Fibroblast of the conjunctiva (primary cell): ENCODE measurements at places on chromosomes 2 and 18.
A peak's percentile ranks its signal among the peaks of the same experiment; 100 is the strongest.

DNA sequence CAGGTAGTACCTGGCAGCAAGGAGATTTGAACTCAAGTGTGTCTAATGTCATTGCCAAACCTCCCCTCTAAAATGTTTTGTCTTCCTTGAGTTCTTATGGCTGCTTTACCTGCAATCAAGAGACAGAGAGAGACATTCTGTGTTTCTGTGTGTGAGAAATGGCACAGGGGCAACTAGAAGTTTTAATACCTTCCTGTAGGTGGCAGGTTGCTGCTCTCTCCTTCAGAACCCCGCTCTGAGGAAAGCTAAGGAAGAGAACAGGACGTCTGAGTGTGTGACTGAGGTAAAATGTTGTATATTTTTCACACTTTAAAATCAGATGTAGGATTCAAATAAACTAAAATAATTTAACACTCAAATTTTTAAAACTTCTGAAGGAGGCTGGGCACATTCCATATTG lies 19.2 kb downstream of the DTNA start:
- no peak for DNase-seq

DNA sequence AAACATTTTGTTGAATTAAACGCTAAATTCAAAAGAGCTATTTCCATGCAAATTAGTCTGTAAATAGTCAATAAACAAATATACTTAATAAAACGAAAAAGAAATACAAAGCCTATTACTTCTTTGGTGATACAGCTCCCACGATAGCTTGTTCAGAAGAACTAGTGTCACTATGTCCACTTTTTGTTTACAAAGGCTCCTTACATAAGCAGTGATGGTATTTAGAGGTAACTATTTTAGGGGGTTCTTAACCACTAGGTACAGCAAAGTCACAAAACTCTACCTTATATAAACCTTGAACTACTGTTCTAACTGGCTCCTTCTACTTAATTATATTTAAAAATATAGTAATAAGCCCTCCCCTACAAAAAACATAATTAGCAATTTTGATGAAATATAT lies 21.9 kb downstream of the ALS2 start:
- no peak for DNase-seq

- no peak for DNase-seq
Observed at GRCh38 chr2:25002066-25002465, 30.3 kb upstream of the DNAJC27 start.

DNA sequence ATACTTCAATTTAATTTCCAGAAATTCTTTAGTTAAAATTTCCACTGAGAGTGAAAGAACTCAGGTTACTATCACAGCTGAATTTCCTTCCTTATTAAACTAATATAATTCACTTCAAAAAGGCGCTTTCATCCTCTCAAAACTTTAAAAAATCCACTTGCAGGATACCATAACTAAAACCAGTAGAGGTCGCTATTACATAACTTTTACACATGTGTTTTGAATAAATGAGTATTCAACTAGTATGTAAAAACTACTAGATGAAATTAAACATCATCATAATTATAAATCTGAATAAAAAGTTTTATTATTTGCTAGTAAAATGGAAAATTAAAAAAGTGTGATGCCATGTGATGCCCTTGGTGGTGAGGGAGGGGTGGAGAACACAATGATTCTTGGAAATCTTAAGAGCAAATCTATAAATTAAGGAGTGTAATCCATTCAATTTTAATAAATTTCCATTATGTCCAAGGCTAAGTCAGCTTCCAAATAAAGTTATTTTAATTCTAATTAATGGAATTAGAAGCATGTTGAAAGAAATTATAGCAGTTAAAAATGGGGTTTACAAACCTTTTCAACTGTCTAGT lies 61.4 kb downstream of the SOS1 start:
- peak; percentile 35 for DNase-seq

DNA sequence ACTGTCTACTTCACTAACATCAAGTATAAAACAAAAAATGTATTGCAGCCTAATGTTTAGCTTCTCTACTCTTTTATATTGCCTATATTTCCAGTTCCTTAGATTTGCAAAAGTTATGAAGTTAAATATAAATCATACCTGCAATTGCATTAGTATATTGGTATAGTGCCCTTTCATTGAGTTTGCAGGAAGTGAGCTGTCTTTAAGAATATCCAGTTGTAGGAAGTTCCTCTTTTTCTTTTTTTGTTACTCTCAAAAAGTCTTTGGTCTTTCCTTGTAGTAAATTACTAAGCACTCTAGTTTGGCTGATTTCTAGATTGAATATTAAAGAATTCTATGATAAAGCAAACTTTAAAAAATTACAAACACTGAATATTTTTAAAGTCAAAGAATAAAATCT lies 71.3 kb upstream of the FN1 start:
- DNase-seq = no peak

DNA sequence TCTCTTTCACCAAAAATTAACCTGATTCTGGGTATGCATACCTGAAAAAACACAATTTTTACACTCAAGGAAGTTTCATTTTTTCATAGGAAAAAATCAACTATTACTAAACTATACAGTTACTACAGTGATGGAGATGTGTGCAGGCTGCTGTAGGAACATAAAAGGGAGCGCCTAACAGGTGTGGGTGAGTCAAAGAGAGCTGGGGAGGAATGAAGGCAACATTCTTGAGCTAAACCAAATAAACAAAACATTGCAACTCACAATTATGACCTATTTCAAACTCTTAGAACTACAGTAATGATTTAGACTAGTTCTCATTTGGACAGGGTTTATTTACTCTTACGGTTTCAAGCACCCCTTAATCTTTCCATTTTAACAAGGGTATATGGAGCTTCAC lies 13.4 kb upstream of the CLASP1 start:
- no peak for DNase-seq

- DNase-seq = no peak
Observed at GRCh38 chr2:190497428-190497827, 37.1 kb downstream of the NEMP2 start.

DNA sequence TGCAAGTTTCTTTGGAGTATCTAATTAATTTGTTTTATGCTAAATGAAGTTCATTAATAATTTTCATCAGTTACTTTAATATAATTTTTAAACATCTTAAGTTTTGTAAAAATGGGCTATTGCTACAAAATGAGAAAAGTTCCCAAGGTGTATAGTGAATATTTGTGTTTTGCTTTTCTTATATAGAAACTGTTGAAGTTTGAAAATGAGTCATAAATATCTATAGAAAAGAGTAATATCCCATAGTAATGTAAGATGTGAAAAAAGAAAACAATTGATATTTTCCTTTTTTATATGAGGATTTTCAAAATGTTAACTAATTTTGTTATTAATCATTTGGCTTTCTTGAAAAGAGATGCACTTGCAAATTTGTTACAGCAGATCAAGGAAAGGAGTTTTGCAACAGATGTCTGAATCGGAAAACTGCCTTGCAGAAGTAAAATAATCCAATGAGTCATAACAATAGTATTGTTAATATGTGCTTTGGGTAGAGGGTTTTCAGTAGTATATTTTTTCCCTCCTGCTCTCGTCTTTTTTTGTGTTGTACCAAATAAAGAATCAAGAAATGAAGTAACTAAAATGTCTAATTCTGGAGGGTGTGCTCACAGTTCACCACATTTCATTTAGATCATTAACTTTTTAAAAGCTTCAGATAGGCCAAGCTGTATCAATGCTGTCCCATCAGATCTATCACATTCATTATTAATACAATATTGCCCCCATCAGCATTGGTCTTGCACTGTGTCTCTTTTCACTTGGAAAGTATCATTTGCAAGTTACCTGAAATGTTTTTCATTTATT lies 15.5 kb downstream of the DUSP19 start:
- peak; percentile 24 for DNase-seq

GRCh38 chr2:41836948-41837347 lies 210.9 kb upstream of the PKDCC start:
- peak; percentile 5 for DNase-seq

GRCh38 chr2:2571301-2572150 lies 240.5 kb upstream of the MYT1L start:
- no peak for DNase-seq

GRCh38 chr2:67752969-67753368 lies 309.8 kb downstream of the C1D start:
- DNase-seq = no peak

GRCh38 chr2:32264422-32265105 lies at the start of gene NLRC4:
NLRC4 (minus strand) TSS chr2:32264886; CDS start chr2:32256775, 8,111 bp downstream.
- DNase-seq = no peak

DNA sequence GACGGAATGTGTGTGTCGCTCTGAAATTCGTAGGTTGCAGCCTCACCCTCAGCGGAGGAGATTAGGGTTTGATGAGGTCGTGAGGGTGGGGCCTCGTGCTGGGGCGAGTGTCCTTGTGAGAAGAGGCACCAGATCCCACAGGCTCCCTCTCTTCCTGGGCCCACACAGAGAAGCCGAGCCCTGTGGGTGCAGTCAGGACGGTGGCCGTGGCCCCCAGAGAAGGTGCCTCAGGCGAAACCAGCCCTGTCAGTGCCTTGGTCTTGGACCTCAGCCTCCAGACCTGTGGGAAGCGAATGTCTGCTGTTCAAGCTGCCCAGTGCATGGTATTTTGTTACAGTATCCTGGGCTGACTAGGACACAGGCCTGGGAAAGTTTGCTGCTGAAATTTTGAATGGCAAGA lies 108.0 kb upstream of the ALKAL2 start:
- no peak for DNase-seq

DNA sequence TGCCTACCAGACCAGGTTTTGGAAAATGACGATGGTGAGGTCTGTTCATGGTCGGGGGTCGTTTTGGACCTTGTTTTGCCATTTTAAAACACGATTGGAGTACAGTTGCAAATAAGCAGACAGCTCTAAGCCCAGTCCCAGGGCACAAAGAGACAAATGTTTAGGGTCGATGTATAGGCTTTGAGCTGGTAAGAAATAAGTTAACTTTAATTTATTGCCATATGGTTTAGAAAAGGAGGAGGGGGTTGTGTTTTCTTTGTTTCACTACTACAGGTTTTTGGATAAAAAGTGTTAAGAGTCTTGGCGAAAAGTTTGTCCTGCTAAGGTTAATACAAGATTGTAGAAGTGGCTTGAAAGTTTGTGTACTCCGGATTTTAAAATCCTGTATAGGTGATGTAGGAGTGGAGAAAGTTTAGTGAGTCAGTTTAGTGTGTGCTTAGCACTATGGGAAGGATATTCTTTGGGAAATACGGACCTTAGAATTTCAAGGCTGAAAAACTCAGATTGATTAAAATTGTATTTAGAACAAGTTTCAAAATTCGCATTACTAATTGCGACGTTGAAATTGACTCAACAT lies 1.3 kb downstream of the KCMF1 start:
- no peak for DNase-seq

- no peak for DNase-seq
Observed at GRCh38 chr2:176826356-176826755, 386.2 kb upstream of the HNRNPA3 start.

GRCh38 chr2:218659988-218660358 lies 490 bp downstream of the BCS1L start:
- DNase-seq = no peak

DNA sequence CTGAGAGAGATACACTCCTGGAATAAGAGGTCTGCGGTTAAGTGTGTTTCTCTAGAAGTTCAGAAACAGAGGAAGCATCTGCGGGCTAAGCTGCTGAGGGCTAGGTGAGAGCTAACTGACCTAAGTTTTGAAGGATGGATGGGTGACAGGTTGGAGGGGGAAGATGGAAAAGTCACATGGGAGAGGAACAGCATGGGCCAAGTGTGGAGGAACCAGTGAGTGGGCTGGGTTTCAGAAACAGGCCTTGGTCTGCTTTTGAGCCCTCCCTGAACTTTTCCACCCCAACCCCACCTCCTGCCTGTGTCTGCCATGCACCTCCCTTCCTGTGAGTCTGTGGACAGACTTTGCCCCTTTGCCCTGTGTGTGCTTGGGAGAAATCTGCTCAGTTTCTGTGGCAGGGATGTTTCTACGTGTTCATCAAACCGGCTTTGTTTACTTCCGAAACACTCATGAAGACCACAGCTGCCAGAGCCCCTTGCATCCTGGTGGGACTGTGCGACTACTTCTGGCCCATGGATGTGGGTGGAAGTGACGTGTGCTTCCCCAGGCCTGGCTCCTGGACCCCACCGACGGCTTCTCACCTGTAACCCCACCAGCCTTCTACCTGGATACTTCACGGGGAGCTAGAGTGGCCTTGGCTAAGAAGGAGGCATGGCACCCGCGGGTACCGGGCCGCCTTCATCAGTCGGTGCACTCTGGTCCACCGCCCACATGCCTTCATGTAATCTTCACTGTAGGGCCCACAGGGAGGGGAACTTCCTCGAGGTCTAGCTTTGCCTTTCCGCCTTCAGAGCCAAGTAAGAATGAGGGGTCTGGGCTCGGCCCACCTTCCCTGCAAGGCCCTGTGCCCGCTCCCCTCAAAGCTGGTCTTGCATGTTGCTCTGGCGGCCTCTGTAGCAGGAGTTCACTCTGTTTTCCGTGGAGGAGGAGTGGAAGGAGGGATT lies 1.4 kb upstream of the HPCAL1 start:
- no peak for DNase-seq

DNA sequence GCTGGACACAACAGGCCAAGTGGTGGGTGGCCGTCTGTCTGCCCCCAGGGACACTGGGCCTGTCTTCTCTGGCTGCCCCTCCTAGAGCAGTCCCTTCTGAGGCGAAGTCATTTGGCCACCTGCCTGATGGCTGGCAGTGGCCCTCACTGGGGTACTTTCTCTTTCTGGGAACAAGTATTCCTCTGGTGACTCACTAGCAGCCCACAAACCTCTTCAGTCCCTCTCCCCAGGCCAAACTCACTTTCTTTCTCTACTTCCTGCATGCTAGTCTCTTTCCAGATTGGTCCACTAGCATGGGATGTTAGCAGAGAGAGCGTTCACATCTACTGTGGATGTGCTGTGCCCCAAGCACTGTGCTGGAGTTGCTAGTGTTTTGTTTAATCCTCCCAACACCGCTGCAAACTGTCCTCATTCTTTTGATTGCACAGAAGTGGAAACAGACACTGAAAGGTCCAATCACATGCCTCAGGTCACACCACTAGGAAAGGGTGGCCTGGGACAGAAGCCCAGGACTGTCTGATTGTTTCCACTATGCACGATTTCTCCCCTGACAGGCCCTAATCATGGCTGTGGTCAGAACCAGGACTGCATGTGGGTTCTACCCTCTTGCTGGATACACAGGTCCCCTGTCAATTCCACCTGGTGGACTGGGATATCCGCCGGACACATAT lies 5.2 kb downstream of the DYSF start:
- no peak for DNase-seq

DNA sequence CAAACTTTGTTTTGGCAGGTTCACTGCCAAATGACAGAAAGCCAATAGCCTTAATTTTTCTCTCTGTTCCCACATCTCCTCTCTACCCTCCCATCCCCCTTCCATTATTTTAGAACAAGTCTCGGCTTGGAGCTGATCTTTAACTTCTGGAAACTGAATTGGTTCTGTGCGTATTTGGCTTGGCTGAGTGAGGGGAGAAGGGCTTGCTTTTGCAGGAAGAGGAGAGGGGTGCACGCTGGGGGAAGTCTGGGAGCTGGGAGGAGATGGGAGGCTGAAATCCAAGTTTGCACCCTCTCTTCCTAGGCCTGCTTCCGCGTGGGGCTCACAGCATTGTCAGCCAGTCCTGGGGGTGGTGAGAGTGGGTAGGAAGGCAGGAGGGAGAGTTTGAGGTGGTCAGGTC lies 176.1 kb upstream of the SPRED2 start:
- no peak for DNase-seq

DNA sequence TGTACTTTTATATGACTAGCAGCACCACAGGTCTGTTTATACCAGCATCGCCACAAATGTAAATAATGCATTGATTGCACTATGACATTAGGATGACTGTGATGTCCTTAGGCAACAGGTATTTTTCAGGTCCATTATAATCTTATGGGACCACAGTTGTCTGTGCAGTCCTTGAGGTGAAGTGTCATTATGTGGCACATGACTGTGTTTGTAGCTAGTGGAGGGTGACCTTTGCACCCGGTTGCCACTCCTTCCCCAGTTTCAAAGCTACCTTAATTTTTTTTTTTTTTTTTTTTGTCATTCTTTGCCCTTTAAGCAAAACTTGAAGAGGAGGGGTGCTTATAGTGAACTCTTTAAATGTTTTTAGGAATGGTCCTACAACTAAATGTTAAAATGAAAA lies 386.4 kb downstream of the THSD7B start:
- DNase-seq = no peak
